ENCODE measurements at places on chromosomes 6 and 20.

- DNase-seq, result no peak
Measured at GRCh38 chr6:129211626-129212025, 328.7 kb downstream of the LAMA2 start.

GRCh38 chr6:166562726-166563125 is 23.8 kb downstream of the RAMACL start:
- no peak for DNase-seq

GRCh38 chr6:11384531-11385309 is 152.3 kb upstream of the NEDD9 start:
- no peak for DNase-seq

- no peak for DNase-seq
Measured at GRCh38 chr6:156807795-156808194, 30.6 kb downstream of the ARID1B start.

GRCh38 chr6:30816791-30817739 is 67.3 kb upstream of the DDR1 start:
- DNase-seq, result no peak

DNA sequence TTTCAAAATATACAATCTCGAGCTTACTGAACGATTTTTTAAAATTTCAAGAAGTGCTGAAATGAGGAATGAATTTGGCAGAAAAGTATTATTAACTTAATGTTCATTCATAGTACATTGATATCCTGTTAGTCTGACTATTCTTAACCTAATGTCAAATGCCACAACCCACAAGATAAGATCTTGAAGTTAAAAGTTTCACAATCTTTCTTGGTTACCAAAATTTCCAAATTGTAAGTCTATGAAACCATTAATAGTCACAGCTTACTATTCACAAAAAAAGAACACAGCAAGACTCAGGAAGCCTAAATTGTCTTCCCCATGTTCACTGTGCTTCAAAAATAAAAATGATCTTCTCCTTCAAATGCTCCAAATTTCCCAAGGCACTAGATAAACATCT is 71.3 kb downstream of the HACE1 start:
- DNase-seq, result no peak

DNA sequence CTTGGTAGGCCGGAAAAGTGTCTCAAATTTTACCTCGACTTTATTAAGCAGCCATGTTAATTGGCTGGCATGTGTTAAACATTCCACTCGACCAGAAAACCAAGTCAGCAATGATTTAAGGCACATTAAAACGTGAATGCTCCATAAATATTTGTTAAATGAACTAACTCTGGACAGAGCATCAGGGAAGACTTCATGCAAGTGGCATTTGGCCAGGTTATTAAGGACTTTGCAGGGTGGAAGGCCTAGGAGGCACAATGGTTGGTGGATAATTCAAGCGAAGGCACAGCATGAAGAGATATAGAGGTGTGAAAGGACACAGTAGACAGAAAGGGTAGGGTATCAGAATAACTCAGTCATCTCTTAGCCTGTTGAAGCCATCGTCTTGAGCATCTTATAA is 23.0 kb downstream of the ELOVL5 start:
- no peak for DNase-seq

DNA sequence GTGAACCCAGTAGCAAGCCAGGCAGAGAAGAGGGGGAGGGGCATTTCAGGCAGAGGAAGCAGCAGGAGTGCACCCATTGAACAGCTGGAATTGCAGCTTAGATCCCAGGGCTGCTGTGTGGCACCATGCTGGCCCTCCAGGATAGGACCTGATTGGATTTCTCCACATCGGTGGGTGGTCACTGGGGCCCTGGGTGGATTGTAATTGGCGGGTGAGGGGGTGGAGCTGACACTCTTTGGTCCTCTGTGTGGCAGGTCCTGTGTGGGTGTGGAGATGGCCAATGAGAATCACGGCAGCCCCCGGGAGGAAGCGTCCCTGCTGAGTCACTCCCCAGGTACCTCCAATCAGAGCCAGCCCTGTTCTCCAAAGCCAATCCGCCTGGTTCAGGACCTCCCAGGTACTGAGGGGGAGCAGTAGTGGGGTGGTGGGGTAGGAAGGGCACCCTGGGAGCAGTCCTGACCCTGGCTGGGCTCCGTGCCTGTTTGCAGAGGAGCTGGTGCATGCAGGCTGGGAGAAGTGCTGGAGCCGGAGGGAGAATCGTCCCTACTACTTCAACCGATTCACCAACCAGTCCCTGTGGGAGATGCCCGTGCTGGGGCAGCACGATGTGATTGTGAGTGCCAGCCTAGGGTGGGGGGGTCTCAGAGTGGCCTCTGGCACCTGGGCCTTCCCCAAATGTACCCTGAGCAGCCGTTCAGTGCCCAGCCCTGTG is 4.4 kb downstream of the PCIF1 start:
- DNase-seq, result no peak

GRCh38 chr6:108684771-108685329 is 124.1 kb downstream of the FOXO3 start:
- no peak for DNase-seq

DNA sequence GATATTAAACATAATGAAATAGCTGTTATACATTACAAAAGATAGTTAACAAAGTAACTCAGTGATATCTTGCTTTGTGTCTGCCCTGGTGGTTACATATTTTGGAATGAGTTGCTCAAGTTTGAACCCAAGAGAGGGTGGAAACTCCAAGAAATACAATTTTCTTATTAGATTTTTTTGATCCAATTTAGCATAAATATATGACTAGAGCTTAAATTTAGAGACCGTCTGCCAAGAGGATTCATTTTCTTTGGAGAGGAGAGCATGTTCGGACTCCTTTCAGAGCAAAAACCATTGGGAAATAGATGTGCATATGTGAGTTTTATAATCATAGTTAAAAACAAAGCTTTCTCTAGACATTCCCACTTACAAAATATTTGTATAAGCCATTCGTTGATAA is 353.4 kb downstream of the EPM2A start:
- no peak for DNase-seq

DNA sequence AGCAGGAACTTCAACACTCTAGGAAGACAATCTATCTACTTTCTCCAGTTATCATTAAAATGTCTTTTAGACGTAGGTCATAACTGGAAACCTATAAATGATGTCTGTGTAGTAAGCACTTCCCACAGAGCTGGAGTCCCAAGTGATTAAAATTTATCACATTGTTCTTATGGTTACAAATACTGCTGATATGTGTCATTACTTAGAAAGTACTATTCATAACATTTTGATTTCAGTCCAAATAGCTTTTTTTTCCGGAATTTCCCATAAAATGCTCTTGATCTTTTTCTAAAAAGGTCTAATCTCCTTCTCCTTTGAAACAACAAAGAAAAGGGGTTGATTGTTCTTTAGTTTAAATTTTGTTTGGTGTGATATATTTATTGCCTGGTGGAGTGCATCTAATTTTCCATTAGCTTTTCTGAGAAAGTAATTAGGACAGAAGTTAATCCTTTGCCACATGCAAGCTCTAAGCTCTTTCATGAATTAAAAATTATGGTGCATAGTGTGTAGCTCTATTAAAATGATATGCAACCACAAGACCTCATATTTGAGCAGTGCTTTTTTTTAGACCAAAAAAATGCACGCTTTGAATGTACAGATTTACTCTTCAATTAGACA is 132.7 kb upstream of the TCF21 start:
- no peak for DNase-seq

- no peak for DNase-seq
Measured at GRCh38 chr6:106882601-106883518, 91.7 kb downstream of the CD24 start.

DNA sequence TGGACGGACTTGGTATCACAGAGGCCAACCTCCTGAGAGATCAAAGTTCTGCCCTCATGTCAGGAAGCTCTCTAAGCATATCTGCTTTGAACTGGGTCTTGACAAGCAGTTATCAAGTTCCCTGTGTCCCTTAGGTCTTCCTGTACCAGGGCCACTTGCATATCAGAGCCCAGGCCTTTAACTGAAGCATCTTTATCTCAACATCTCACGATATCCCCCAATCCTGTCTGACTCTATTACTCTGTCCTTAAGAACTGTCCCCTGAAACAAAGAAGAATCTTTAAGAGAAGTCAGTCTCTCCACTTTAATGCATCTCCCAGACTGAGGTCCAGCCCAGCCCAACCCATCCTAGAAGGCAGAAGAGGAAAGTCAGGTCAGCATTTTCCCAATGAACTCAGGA is 8.2 kb downstream of the MAS1L start:
- DNase-seq, result no peak

- DNase-seq, result no peak
Measured at GRCh38 chr20:60509407-60509806, 551.2 kb downstream of the CDH26 start.

DNA sequence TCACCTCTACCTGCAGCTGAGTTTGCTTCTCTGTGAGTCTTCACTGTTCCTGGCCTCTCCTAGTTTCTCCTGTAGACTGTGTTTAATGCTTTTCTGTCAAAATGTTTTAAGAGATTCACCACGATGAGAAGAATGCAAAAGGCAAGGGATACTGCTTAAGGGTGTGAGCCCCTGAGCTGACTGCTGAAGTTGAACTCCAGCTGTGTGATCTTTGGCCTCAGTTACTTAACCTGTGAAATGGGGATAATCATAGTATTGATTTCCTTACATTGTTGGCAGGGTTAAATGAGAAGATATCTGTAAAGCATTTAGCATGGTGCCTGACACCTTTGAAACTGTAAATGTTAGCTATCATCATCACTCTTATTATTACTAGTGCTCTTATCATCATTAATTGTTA is 230.2 kb upstream of the MYLIP start:
- no peak for DNase-seq

DNA sequence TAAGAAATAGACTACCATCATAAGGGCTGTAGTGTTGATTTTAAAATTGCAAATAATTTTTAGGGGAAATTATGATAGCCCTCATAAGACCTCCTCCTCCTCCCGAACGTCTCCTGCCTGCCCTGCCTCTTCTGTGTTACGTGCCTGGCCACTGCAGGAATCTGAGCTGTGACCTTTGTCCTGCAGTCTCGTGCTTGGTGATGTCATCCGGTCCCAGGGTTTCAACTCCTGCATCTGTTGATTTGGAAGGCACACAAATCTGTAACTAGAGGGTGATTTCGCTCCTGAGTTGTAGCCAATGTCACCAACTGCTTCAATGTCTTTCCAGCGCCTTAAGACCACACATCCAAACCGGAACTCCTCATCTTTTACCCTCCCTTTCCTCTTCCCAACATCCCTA is 163.2 kb downstream of the AIG1 start:
- no peak for DNase-seq

GRCh38 chr6:154404791-154405400 is 48.3 kb upstream of the IPCEF1 start:
- DNase-seq, result no peak

DNA sequence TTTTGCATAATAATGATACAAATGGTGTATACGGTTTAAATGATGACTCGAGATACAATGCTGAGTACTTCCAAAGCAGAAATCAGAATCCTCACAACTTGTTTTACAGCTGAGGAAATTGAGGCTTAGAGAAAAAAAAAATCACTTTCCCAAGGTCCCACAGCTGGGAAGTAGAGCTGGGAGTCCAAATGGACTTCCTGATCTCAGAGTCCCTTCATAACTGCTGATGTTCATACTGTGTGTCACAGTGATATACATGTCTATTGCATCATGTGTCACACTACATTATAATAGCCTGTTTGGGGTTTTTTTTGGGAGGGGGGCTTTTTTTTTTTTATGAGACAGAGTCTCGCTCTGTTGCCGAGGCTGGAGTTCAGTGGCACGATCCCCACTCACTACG is 8.5 kb downstream of the HM13 start:
- no peak for DNase-seq

- DNase-seq, result no peak
Measured at GRCh38 chr6:9155836-9156235, 720.5 kb upstream of the SLC35B3 start.

DNA sequence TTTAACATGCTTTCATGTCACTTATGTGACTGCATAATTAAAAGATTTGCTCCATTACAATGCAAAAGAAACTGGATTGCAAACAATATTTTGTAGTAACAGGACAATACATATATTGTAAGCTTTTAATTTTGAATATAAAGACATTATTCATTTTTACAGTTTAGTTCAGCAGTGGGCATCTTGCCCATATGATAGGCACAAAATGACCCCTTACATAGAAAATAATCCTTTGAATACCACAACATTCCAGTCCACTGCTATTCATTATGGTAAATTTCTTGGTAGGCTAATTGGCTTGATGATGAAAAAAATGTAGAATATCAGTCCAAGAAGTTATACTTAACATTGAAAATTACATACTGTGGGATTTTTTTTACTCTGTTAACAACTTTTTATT is 74.1 kb upstream of the LAMA2 start:
- no peak for DNase-seq

DNA sequence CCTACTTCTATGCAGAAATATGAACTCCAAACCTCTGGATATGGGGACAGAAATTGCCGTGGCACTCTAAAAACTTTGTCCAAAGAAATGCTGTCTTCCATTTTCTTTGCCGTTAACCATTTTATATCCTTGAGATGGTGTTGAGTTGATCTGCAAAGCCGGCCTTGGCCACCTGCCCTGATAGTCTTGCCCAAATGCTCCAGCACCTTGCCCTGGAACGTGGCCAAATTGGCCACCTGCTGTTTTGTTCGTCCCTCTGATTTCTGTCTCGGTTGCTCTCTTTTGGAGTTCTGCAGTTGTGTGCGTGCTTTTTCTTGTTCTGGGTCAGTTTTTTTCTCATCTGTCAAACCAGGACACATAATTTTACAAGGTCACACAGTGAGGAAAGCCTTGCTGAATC is 239.7 kb upstream of the GMDS start:
- DNase-seq, result no peak

DNA sequence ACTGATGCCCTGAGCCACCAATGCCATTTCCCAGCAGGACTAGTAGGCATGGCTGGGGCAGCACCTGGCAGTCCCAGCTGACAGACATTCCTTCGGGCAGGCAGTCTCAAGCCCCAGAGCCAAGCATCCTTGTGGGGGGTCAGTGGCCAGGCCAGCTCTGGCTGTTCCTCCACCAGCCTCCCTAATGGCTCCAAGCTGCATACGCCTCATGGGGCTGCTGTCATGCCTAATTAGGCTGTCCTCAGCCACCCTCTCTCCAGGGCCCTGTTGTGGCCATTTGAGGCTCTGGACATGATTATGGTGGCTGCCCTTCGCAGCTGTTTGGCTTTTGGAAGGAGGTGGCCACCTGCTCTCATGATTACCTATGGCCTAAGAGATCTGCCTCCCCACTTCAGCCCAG is 79.4 kb downstream of the DLGAP4 start:
- no peak for DNase-seq
